ENCODE measurements at places on chromosomes 13 and 19.

DNA sequence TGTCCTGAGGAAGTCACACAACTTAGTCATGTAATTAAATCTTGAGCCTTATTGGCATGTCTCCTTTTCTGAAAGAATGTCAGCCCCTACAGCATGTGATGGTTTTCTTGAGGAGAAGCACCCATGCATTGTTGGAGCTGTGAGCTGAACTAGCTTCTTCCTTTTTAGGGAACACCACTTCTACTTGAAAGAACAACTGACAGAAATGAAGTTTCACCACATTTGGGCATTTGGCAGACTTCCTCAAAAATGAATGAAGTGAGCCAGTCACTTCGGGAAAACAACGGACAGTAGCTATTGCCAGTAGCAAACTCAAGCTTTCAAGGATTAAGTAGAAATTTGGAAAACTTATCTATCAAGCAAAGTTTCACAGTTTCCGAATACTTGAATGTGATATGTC, 1351.3 kb downstream of the EFNB2 start:
- DNase-seq, result no peak

DNA sequence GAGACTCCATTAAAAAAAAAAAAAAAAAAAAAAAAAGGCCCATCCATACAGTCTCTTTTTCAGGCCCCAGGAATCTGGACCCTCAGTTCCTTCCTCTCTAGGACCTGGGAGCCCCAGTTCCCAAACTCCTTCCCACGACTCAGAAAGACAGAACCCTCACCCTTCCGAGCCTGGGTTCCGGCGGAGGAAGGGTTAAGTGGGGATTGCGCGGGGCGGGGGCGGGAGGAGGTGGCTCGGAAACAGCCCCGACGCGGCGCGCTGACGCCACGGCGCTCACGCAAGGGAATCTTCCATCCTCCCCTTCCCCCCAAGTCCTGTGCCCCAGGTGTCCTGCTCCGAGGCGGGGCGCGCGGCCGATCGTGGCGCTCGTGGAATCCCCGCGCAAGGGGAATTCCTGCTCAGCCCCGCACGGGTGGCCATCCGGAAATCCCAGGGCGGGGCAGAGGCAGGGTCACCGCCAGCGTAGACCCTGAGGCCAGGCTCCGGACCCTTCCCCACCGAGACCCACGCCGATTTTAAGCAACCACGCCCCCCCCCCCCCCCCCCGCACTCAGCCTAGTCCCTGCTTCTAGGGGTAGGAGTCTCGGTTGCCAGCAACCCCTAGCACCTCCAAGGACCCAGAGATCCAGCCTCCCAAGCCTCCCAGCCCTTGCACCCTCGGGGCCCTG, 659 bp downstream of the NFKBID start:
- DNase-seq, result peak; percentile 72

DNA sequence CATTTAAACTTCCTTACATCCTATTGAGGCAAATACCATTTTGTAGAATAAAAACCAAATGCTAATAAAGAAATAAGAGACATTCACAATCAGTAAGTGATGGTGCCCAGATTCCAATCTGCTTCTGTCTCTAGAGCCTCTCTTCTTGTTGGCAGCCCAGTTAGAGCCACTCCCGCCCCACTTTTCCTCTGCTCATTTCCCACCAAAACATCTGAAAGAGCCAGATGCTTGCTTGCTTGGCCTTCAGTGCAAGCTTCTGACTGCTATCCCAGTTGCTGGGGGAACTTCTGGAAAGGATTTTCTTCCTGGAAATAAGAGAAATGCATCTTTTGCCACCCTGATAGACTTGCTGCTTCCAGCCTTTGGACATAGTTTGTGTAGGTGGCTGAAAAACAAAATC, 12.9 kb downstream of the FRY start:
- DNase-seq, result no peak

DNA sequence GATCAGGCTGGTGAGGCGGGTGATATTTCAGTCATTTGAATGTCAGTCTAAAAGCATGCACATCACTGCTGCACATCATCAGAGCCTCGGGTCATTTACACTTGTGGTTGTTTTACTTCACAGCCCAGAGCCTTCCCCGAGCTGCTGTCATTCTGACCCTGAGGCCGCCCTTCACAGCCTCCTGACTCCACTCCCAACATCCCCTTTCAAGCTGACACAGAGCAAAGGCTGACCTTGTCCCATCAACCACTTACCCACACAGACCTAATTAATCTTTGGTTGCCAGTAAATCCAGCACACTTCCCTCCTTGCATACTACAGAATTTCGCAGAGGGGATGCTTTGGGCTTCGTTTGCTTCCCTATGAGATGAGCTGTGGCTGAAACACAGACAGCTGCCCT, 528.1 kb downstream of the DIAPH3 start:
- DNase-seq, result no peak

- DNase-seq, result no peak
Measured at GRCh38 chr13:20995245-20995838, 66.0 kb downstream of the LATS2 start.
